Activated CD4-positive, alpha-beta memory T cell treated with anti-CD3 and anti-CD28 coated beads, Interleukin-2, amount 10 ng/mL, durations not matched to agents 7 days and 5 days (primary cell): ENCODE measurements at places on chromosomes 7 and 10. TPM values are rescaled to one million over a fixed set of nuclear protein-coding genes. Genes with fewer than 3 reads are reported as not detected.
A peak's percentile ranks its signal among the peaks of the same experiment; 100 is the strongest.

DNA sequence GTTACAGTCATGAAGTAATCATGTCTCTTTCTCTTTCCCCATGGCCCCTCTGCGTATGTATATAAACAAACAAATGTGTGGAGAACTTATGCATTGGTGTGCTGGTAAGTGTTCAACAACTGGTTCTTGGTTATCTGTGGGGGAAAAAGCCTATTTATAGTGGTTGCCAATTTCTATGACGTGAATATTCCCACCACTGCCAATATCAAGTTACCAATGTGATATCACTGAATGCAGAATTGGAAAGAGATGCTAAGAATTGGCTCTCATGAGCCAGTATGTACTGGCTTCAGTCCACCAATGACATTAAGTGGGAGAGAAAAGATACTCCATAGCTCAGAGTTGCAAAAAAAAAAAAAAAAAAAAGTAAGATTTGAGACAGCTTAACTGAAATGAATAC lies 399.7 kb downstream of the REEP3 start:
- no peak for DNase-seq

DNA sequence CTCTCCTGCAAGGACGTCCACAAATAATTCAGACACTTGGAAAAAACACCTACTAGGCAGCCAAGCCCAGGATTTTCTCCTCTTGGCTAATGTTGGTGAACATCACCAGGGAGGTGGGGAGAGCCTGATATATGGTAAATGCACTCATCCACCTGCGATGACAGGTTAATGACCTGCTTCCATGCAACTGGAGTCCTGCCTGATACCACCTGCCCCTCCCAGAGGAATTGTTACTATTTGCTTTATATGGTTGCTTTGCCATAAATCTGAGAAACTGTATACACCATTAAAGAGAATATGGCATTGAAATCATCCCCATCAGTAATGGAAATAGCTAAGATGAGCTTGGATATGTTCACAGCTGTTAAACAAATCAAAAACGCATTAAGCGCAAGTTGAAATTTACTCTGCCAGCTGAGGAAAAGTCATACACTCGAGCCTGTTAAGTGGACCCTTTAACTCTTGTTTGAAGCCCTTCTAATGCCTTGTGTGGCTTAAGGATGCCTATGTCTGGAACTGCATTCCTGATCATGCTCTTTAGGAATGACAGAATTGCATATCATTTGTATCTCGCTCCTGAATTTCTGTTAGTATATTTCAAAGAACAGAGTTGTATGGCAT lies 208.3 kb downstream of the PRPF18 start:
- DNase-seq: no peak

DNA sequence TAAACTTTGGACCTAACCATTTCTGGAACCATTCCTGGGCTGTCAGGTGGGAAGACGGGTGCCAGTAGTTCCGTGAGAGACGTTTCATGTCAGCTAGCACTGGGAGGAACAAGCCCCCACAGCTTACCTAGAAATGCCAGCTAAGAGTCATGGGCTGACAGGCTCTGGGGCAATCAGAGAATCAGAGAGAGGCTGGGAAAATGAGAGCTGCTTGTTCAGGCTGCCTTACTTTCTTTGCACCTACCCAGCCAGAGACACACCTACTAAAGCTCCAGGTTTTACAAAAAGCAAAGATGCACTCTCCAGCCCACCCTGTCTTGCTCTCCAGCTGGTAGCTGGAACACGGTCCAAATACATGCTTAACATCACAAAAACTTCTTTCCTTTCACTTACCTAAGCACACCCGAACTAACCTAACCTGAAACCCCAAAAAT lies 688 bp downstream of the PTN start:
- no peak for DNase-seq

DNA sequence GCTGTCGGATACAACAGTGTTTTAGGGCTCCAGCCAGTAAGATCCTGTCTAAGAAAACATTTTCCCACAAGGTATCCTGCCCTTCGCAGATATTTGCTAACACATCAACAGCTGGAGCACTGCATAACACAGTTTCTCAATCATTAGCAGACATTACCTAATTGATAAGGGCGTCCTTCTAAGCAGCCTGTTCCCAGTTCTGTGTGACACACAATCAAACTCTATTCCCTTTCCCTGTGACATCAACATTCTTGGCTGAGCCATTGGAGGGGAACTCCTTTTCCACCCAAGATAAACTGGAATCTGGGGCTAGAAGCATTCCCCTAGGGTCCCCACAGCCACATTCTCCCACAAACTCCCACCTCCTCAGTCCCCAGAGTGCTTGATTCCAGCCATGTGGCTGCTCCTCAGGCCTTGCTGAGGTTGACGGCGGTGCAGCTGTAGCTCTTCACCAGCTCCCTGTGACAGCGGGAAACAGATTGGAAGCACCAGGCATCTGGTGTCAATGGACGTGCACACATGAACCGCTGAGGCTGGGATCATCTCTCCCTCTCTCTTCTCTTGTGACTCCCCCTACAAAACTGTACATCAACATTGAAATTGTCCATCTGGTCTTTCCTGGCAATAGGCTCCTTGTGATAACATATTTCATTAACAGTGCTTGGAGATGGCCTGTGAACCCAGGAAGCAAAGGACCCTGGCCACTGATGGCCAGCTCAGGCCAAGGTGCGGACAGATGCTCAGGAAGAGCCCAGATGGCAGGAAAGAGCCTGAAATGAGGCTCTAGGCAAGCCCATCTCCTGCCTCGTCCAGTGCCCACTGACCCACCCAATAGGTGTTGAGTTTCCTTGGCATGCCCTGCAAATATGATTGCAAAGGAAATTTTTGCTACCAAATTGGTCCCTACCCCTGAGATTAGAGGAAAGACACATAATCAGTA lies 131.1 kb upstream of the TBX20 start:
- DNase-seq: no peak

DNA sequence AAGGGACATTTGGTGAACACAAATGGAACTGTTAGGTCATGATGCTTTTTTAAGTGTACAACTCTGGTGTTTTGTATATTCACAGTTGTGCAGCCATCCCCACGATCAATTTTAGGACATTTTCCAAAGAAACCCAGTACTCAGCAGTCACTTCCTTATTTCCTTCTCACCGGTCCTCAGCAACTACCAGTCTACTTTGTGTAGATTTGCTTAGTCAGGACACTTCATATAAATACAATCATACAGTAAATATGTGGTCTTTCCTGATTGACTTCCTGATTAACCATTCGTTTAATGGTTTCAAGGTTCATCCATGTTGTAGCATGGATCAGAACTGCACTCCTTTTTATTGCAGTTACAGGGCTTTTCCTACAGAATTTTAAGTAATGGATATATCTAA lies 14.4 kb downstream of the SGPL1 start:
- DNase-seq: no peak

DNA sequence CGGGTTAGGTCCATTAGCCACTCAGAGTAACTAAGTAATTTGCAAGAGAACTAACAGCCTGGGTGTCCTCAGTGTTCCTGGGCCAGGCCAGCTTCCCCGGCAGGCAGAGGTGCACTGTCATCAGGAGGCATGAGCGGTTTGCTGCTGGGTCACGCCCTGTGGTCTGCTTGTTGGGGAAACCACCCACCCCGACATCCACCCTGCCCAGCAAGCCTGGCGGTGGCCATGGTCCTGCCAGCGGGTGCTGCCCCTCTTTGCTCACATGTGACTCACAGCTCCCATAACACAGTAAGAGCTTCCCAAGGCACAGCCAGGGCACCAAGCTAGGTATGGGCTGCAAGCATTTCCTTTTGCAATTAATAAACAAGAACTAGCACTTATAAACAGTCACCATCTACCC lies 75.9 kb downstream of the RGS10 start:
- DNase-seq: peak; percentile 72

DNA sequence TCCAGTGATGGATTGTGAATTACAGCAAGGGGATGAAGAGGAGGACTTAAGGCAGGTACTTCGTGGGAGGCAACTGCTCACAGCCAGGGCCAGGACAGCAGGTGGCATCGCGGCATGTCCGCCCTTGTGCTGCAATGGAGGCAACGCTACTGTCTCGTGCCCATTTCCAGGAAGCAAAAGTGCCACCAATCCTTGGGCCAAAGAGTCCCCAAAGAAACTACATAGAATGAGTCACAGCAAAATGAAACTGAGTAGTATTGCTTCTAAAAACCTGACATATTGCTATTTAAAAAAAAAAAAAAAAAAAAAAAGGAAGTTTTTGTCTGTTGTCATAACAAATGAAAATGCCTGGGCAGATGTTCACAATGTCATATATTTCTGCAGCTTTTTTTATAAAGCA lies 46.6 kb downstream of the RSU1 start:
- no peak for DNase-seq

DNA sequence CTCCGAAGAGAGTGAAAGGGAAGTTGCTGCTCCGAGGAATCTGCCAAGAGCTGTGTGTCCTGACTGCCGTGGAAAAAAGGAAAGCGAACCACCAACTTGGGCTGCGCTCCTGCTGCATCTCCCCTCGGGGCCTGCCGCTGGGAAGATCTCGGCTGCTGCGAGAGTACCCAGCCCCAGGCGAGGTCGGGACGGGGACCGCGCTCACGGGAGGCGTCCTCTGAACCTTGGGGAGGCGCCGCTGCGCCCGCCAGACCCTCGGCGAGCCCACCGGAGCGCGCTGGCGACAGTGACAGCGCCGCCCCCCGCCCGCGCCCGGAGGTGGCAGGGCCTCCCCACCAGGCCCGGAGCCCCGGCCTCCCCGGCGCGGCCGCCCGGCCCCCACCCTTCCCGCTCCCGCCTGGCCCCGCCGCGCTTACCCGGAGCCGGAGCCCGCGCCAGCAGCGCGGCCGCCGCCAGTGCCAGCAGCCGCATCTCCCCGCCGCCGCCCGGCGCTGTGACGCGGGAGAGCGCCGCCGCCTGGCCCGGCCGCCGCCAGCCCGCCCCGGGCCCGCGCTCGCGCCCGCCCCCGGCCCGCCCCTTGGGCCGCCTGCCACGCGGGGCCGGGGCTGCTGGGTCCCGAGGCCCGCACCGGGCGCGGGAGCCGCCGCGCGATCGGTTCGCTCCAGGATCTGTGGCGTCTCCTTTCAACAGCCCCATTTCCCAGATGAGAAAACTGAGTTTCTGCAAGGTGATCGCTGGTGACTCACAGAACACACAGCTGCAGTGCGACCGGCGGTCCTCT lies at the start of gene VSTM4:
VSTM4 (minus strand) TSS at position 508 of the 781 bp plus-strand sequence; CDS start at position 471, 37 bp downstream.
- no peak for DNase-seq

DNA sequence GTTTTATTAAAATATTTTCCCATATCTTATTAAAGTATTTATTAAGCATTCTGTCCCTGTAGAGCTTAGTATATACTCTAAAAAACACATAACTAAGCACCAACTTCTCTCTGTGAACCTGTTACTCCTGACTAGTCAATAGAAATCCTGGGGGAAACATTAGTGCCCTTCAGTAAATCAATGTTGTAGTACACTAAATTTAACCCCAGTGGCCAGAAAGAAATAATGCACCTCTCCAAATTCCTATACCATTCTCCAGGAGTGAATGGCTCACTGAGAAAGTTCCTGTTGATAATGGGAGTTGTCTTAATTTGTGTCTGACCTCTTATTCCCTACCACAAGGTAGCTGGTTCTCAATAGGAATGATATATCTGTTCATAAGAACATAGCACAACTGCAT lies 188.2 kb downstream of the SEMA3D start:
- no peak for DNase-seq

- DNase-seq: no peak
Observed at GRCh38 chr7:128020159-128020558, 11.1 kb downstream of the LRRC4 start.

DNA sequence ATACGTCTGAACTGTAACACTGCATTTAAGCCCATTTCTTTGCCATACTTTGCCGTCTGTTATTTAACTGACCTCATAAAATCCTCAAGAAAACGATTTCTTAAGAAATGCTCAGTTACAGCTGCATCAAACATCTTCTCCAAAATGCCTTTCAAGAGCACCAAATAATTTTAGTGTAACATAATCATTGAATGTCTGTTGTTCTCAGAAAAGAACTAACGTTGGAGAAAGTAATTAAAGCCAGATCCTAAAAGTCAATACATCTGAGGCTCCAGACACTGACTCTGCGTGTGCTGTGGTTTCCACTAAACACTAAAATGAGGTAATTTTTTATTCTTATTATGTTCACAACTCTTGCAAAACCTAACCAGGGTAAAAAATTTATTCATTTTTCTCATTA lies 63.7 kb upstream of the LRRC17 start:
- DNase-seq: no peak

DNA sequence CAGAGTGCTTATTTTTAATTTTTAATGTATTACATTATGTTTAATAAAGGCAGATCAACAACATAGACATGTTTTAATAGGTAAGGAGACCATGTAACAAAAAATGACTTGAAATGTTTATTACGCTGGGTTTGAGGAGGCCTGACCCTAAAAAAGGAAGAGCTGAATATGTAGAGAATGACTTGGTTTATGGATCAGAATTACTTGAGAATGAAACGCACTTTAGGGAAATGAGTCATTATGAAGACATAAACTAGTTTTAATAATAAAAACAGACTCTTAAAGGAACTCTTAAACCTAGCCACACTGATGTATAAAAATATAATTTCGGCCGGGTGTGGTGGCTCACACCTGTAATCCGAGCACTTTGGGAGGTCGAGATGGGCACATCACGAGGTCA lies 56.5 kb downstream of the CTTNBP2 start:
- no peak for DNase-seq

DNA sequence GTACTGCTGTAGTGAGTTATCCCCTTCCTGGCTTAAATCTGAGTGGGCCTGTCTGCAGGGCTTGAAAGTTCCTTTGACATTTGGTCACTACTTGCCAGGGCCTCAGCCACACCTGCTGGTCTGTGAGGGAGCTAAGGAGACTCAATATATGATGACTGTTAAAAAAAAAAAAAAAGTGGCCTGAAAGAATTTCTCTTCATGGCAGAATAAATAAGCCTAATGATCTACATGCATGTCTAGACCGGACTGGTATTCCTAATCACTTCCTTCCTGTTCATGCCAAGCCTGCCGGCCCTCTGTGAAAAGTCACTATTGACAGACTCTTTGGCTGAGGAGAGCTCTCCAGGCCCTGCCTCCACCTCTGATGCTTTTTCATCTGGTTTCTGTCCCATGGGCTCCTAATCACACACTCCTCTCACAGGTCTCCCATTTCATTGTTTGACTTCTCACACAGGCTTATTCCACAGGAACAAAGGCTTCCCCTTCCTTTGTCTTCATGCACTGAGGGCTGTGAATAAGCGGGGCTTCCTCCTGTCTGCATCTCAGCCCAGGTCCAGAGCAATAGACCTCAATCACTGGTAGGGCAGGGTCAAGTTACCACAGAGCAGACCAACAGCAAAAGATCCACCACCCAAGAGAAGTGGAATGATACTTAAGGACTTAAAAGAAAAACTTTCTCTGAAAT lies 99.1 kb upstream of the SEC61G start:
- DNase-seq: no peak

- no peak for DNase-seq
Observed at GRCh38 chr7:41745451-41745850, 42.6 kb upstream of the INHBA start.

The H2AZ2 gene
- 330 TPM for total RNA-seq

The MUC3A gene
- total RNA-seq: not detected

The SEPTIN7 gene
- total RNA-seq: 241 TPM

The PPP1R17 gene
- total RNA-seq: not detected

The PHYH gene
- total RNA-seq: 11.2 TPM

The PIP4K2A gene
- total RNA-seq: 137 TPM

The CYP3A5 gene
- total RNA-seq: not detected

The CABCOCO1 gene
- not detected for total RNA-seq

The ASB10 gene
- not detected for total RNA-seq

The IGF2BP3 gene
- total RNA-seq: 0.68 TPM

The CYP26A1 gene
- total RNA-seq: not detected
